ENCODE measurements at places on chromosomes 5 and 9. TPM values are rescaled to one million over a fixed set of nuclear protein-coding genes. Genes with fewer than 3 reads are reported as not detected.

- no peak for DNase-seq
Measured at GRCh38 chr9:1431461-1431860, 381.3 kb downstream of the DMRT2 start.

GRCh38 chr5:127969002-127969401 is 114.6 kb upstream of the SLC12A2 start:
- no peak for DNase-seq

DNAJC18 gene
- 33.4 TPM for polyA plus RNA-seq

NR4A3 gene
- 0.44 TPM for polyA plus RNA-seq

ANKRD18B gene
- 1.3 TPM for polyA plus RNA-seq

DNA sequence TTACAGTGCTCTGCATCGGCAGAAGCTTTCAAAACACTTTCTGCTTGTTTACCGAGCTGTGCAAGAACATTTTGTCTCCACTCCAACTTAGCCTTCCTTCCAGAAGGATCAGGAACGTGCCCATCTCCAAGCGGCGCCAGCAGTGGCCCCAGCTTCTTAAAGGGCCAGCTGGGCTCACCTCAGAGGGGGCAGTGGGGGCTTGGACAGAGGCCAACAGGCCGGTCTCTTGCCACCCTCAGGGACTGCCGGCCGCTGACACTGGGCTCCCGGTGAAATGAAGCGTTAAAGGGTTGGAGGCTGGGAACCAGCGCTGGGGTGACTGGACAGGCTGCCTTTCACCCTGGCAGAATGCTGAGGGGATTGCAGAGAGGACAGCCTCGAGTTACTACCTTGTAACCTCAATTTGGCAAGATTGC is 67.0 kb upstream of the RNU6ATAC start:
- DNase-seq = no peak

- no peak for DNase-seq
Measured at GRCh38 chr9:133608382-133608781, 807 bp downstream of the FAM163B start.

GRCh38 chr5:616484-617039 is 4.4 kb downstream of the CEP72 start:
- DNase-seq = no peak

CDC20B gene
- 0.87 TPM for polyA plus RNA-seq

GRCh38 chr9:78122631-78123030 is 91.0 kb upstream of the GNAQ start:
- DNase-seq = no peak

- peak; percentile 18 for DNase-seq
Measured at GRCh38 chr9:14616188-14616982, 76.8 kb downstream of the ZDHHC21 start.

DNA sequence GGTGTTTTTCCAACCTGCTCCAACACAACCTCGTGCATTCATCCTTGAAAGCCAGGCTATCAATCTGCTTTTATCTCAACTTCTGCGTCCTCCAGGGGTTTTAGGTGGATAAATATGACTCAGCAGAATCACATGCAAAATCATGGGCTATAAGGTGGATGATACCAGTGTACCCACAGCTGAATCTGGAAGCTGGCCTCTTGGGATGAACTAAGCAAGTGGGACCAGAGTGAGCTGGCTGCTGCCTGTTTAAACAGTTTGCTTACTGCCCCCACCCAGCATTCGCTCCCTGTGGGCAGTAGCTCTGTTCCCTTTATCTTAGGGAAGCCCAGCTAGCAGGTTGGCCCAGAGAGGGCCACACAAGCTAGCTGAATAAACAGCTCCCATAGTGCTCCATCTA is 194.0 kb downstream of the CRB2 start:
- DNase-seq = no peak

S1PR3 gene
- 59.2 TPM for polyA plus RNA-seq

GRCh38 chr9:109035684-109036423 is 22.6 kb upstream of the CTNNAL1 start:
- no peak for DNase-seq

TTC16 gene
- polyA plus RNA-seq = 0.20 TPM

DNA sequence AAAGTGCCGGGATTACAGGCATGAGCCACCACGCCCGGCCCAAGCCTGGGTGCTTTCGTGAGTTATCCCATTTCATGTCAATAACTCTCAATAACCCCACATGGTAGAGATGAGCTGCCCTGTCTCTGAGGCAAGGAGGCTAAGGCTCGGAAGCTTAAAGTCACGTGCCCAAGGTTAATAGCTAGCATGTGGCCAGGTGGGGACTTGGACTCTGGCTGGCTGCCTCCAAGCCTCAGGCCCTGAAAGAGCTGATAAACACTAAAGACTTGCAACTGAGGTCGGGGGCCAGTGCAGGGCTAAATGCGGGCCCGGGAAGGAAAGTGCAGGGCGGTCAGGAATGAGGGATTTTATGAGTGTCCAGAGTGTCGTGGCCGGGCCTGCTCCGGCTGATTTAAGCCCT is 30.9 kb upstream of the BARHL1 start:
- no peak for DNase-seq

ELAVL2 gene
- polyA plus RNA-seq = 3.6 TPM

DNA sequence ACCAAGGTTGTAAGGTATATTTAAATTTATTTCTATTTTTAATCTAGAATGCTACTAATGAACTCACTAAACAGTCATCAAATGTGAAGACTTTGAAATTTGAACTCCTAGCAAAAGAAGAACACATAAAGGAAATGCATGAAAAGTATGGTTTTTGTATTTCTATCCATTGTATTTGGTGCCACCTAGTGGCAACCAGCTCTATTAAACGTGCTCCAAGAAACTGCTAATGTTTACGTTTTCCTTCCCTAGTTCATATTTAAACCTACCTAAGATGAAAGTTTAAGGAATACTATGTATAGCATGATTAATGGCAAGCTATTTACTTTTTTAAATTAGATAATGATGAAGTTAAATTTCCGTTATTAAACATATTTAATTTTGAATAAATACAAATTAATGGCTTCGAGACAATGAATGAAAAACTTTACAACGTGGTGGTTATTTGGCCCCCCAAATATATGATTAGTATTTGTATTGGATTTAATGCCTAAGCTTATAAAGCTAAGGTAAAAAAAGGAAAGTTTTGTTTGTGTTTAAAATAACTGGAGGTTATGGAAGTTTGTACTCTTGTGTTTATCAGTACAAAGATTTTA is 115.9 kb upstream of the SH3GL2 start:
- peak; percentile 38 for DNase-seq

STXBP1 gene
- polyA plus RNA-seq = 23.4 TPM

ZMYND19 gene
- polyA plus RNA-seq = 19.4 TPM

CFAP90 gene
- polyA plus RNA-seq = 5.7 TPM

DNA sequence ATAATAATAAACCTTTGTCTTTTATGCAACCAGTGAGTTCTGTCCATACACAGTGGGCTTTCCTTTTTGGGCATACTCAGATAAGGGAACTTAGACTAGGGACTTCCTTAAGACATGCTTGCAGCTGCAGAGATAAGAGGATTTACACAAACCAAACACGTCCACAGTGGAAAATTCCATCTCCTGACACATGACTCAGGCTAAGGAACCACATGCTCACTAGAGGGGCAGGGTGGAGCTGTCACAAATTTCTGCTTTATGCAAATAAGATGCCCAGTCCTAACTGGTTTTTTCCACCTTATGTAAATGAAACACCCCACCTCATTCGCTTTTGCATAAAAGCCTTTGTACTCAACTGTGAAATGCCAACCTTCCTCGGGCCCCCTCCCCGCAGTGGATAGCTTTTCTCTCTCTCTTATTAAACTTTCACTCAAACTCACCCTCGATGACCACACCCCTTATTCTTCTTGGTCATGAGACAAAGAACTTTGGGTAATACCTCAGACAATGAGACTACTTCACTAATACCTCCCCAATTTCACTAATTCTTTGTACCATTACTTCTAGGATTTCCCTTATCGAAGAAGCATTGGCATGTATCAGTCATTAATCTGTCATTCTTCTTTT is 170.3 kb upstream of the FTMT start:
- no peak for DNase-seq

- no peak for DNase-seq
Measured at GRCh38 chr5:10149911-10150310, 99.8 kb downstream of the ATPSCKMT start.

PTPN3 gene
- 53.2 TPM for polyA plus RNA-seq

IFNA13 gene
- not detected for polyA plus RNA-seq

TMC1 gene
- 0.94 TPM for polyA plus RNA-seq

PCDHB12 gene
- 5.8 TPM for polyA plus RNA-seq

- no peak for DNase-seq
Measured at GRCh38 chr5:161311146-161311708, 235.3 kb downstream of the GABRB2 start.

GRCh38 chr9:137589441-137590122 is 730 bp downstream of the ZMYND19 start:
- DNase-seq = no peak

GRCh38 chr5:179763215-179763945 is 30.4 kb upstream of the LTC4S start:
- peak; percentile 56 for DNase-seq

- DNase-seq = peak; percentile 32
Measured at GRCh38 chr9:75866273-75866871, 24.1 kb upstream of the PCSK5 start.

- no peak for DNase-seq
Measured at GRCh38 chr9:36169708-36170107, 520 bp downstream of the CCIN start.

DNA sequence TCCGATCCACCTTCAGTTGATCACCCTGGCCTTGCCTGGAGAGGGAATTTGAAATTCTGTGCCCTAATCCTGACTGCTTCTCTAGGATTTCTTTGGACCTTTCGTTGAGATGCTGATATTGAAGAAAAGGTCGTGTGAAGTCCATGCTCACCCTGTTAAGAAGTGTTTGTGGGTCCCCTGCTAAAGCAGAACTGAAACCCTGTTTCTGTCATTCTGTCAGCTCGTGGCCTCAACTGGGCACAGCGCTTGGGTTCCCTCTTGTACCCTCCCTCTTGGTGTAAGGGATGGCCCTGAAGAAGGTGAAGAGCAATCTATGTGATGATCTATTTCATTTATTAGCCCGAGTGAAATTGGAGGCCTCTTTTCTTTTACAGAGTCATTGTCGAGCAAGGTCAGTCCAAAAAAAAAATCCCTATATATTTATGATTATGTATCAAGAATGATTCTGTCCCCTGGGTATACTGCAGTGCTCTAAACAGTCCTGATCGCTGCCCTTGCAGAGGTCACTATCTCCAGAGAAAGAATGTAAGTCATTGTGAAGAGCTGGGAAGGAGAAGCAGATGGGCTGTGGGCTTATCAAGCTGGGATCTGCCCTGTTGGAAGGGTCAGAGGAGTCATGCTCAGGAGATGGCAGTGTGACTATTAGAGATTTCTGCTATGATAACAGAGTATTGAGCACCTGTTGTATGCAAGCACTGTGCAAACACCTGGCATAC is 56.1 kb downstream of the WWC1 start:
- DNase-seq = no peak

GRCh38 chr5:63573380-63573779 is 388.9 kb downstream of the HTR1A start:
- no peak for DNase-seq

DNA sequence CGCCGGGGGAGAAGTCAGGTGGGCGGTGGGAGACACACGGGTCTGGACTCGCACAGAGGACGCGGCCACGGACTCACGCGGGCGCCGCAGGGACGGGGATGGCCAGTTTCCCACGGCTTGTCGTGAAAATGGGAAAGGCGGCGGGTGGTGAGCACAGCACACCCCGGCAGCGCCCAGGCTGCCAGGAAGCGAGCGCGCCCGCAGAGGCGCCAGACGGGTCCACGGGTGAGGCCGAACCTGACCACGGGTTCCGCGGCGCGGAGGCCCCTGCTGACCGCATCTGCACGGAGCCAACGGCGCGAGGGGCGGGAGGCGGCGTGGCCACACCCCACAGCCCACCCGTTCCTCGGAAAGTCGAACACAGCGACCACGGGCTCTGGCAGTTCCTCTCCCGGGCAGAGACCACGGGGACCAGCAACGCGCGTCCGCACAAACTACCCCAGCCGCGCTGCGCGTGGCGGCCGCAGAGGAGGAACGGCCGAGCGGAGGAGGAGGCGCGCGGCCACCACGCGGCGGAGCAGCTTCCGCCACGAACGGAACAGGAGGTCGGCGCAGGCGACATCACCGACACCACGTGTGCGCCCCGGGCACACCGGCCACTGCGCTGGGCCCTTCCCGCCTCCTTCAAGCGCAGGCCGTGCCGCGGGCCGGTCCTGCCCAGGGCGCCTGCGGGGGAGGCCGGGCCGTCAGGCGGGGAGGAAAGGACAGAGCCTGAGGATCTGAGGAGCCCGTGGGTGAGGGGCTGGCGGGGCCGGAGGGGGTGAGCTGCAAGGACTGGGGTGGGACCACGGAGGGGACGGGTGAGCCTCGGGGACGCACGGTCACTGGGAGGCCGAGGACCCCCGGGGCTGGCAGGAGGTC is 5.6 kb downstream of the EXD3 start:
- DNase-seq = no peak

NMUR2 gene
- polyA plus RNA-seq = 0.19 TPM

DNA sequence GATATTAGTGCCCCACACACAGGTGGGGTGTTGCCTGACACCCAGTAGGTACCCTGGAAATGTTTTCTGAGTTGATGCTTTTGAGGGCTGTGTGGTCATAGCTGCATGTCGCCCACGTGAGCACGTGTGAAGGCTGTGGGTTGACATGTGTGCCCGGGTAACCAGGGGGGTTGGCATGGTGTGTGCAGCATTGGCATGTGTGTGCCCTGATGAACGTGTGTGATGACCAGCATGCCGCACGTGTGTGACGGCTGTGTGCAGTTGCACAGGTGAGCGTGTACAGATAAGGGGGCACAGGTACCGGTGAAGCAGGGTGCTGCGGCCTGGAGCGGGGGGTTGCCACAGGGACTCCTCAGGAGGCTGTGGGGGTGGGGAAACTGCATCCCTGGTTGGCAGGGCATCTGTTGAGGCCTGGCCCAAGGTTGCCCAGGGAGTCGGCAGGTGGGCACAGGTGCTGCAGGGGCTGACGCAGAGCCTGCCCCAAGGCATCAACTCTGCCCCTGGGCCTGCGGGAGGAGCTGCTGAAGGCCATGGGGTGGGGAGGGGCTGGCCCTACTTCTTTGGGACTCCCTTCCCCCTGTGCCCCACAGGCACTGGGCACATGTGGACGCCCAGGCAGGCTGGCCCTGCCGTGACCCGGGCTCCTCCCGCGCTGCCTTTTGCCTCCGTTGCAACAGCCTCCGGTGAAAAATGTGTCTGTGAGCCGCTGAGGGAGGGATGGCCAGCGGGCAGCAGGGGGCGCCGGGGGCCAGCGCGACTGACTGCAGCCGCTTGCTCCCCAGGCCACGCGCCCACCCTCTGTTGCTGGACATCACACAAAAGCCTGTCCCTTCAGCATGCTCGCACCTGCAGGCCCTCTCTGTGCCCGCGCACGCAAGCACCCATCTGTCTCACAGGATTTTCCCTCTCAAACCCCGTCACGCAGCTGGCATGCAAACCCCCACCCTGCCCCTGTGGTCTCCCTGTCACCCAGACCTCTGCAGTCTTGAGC is 2.2 kb downstream of the UNC5A start:
- DNase-seq = no peak

All from right renal cortex interstitium (tissue), 3 donors.